Astrocyte of the spinal cord (primary cell): ENCODE measurements at places on chromosomes 4 and X.

DNA sequence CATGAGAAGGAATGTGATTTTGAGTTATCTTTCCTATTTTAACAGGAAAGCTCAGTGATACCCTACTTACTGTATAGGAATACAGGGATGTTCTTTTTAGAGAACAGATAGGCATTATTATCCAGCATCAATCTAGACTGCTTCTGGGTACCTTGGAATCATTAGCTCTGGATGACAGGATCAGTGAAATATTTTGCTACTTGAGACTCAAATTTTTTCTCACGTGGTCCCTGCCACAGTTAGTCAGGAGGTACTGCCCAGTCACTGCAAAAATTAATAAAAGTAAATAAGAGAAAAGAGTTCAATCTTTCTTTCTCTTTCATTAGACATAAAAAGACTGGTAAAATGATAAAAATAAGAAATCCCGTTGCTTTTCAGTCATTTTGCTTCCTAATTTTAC is 5.5 kb downstream of the ZNF827 start:
- DNase-seq: no peak

GRCh38 chr4:109005523-109005922 is 242.7 kb upstream of the ETNPPL start:
- DNase-seq: peak; percentile 40

- peak; percentile 23 for DNase-seq
These were observed 257.9 kb downstream of the PCDH18 start for GRCh38 chr4:137274404-137274803.

- DNase-seq: no peak
These were observed 302.9 kb downstream of the PCDH7 start for GRCh38 chr4:31023109-31023508.

- DNase-seq: no peak
These were observed 37.7 kb upstream of the NUDT6 start for GRCh38 chr4:122959981-122960610.

- no peak for DNase-seq
These were observed 7.5 kb upstream of the RUFY3 start for GRCh38 chr4:70714079-70714887.

DNA sequence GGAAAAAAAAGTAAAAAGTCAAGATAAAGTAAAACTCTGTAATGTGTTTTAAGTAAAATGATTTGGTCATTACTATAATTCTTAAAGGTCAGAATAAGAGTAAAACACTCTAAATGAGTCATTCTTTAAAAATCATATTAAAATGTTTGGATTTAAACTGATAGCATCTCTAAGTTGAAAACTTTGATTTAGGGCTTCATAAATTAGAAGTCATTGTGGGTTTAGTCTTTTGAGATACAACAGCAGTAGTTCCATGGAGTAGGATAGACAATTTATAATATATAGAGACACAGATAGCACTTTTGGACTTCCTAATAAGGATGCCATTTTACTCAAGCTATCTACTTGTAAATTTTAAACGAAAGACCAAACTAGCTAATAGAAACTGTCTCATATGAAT is 77.1 kb upstream of the PABPC4L start:
- no peak for DNase-seq

DNA sequence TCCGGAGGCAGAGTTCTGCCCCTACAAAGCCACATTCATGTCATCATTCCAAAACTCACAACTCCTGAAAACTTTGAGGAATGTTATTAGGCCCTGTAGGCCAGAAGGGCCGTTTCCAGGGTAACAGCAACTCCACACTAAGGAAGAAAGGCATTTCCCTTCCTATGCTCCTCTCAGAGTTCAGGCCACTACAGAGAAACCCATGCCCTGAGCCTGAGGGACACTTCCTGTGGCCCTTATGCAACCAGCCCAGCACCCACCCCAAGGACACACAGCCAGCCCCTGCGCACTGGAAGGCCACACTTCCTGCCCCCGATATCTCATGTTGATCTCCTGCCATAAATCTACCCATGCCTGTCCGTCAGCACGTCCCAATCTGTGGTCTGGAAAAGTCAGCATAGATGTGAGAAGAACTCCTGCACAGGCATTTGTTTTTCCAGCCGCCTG is 289.3 kb downstream of the BCOR start:
- DNase-seq: peak; percentile 85

DNA sequence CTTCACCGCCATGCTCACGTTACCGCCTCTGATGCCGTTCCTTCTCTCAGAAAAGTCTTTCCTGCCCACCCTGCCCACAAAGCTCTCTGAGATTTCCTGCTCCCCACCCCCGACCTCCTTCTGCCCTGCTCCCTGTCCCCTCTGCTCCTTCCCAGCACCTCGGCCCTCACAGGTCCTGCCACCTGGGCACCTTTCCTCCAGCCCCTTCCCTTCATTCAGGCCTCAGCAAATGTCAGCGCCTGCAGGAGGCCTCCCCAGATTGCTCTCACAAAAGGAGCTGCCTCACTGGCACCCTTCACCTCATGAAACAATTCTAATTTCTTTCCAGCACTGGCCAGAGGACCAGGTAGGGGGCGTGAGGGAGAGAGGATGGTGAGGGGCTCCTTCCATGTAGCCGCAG is 33.6 kb upstream of the MXD4 start:
- DNase-seq: no peak

DNA sequence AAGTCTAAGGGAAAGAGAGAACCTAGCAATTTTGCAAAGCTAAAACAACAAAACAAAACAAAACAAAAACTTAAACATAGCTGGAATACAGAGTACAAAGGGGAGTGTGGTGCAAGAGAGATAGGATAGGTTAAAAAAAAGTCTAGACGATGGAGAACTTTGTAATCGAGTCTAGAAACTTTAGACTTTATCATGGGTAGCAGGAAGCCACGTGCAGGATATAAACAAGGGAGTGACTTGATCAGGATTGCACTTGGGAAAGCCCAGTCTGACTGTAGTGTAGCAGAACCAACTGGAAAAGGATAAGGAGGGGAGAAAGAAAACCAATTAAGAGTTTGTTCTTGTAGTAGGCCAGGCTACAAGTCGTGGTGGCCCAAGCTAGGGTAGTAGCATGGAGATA is 750.1 kb downstream of the RPA4 start:
- DNase-seq: no peak

- DNase-seq: no peak
These were observed 34.4 kb upstream of the SLC25A4 start for GRCh38 chr4:185108669-185109068.

GRCh38 chr4:130563185-130563888 is 1467.4 kb downstream of the C4orf33 start:
- peak; percentile 78 for DNase-seq

DNA sequence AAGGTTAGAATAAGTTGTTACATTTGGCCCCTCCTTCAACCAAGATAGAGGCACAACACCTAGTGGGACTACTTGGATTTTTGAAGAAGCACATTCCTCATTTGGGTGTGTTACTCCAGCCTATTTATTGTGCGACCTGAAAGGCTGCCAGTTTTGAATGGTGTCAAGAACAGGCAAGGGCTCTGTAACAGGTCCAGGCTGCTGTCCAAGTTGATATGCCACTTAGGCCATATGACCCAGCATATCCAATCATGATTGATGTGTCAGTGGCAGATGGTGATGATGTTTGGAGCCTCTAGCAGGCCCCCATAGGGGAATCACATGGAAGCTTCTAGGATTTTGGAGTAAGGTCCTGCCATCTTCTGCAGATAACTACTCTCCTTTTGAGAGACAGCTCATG is 35.5 kb upstream of the UGT2B4 start:
- no peak for DNase-seq

- DNase-seq: no peak
These were observed 228.0 kb downstream of the RASL11B start for GRCh38 chr4:53089936-53090729.

DNA sequence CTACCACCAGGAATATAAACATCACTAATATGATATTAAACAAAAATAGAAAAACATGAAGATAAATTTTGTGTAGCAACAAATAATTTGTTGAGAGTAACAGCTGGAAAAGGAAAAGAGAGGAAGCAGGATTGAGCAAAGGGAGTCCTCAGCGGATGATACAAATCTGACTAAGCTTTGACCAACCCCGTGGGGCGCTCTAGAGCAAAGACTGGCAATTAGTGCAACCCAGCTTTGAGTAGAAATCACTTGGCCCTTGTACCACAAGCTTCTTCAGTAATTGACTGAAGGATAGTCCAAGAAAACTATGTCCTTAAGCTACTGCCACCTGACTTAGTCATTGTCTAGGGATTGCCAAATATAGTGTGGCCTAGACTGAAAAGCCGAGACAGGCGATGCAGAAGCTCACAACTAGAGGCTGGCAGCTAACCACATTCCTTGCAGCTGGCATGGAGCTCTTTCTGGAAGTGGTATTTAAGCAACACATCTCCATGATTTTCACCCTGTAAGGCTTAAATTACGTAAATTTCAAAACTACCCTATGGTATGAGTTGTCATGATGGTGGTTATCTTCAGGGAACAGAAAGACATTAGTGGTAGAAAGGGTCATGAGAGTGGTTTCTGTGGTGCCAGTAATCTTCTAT is 396.0 kb downstream of the PDGFC start:
- peak; percentile 72 for DNase-seq

GRCh38 chrX:13430136-13430827 is 110.4 kb upstream of the ATXN3L start:
- DNase-seq: peak; percentile 74

DNA sequence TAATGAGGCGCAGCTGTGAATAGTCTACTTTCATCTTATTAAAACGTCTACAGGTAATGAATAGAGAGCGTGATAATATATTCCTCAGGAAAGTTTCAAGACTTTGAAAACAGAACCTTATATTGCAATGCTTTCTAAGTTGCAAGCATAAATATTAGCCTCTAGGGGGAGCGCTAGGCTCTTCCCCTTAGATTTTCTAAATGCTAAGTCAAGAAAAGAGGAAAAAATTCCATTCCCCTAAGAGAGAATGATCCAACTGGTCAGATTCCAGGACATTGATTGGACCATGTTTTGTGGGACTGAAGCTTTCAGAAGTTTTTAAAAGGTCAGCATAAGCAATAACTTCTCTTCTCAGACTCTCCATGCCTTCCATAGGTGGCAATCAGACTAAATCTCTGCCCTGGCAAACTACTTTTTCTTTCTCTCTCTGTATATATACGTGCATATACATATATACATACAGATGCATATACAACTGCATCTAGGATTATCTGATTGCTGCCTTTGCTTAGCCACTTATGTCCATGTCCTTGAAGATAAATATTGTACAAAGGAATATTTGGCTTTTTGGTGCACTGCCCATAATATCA is 492.9 kb downstream of the INPP4B start:
- peak; percentile 82 for DNase-seq

GRCh38 chrX:118655561-118656246 is 71.7 kb upstream of the IL13RA1 start:
- DNase-seq: peak; percentile 46

GRCh38 chr4:11543706-11544105 is 115.0 kb upstream of the HS3ST1 start:
- DNase-seq: peak; percentile 29
